ENCODE measurements at places on chromosomes 2 and 18.

DNA sequence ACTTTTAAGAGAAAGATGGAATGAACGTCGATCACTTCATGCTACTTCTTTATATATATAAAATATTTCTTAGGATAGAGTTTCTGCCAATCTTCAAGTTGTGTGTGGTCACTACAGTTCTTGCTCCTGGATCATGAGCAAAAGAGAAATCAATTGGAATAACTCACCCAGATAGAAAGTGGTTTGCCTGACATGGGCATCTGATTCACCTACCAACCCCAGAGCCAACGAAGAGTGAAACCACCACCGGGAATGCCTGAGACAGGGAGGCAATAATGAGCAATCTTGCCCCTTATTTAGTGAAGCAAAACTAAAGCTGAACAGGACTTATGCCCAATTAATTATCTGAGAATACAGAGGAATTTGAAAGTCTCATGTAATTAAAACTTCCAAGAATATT lies 250.2 kb upstream of the REG3G start:
- no peak for DNase-seq

DNA sequence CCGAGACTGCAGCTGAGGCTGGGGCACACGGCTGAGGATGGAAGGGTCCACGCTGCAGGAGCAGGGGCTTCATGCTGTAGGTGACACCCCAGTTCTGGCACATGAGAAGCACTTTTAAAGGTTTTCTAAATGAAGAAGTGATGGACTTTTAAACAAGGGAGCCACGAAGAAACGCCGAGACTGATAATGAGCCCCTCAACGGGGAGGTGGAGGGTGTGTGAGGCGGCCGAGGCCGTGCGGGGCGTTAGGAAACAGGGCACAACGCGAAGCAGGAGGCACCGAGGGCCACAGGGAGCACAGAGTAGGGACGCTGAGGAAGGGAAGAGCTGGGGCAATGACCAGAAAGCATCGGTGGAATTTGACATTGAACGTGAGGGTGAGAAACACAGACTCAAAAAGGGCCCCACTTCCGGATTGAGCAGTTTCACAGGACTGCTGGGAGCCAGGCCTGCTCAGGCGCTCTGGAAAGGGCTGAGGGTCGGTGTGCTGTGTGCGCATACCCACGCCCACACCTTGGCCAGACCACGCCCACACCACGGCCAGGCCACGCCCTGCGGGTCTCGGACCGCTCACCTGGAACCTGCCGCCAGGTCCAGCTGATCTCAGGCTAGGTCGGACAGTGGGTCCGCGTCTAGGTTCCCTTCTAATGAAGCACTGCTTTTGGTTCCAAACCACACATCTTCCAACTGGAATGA lies 115.7 kb downstream of the GYPC start:
- peak; percentile 39 for DNase-seq

DNA sequence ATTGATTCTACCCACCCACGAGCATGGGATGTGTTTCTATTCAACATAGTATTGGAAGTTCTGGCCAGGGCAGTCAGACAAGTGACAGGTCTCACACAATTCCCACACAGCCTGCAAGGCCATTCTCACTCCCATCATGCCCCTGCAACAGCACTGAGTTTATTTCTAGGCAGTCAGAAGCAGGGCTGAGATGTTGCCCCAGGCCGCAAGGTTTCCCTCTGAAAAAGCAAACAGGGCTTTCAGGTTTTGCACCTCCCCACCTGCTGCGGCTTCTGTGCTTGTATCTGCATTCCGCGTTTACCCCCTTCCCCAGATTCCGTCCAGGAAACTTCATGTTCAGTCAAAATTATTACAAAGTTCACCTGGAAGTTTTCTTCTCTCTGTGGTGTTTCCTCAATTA lies 9.4 kb upstream of the TACR1 start:
- DNase-seq, result no peak

- no peak for DNase-seq
These were observed 54.0 kb downstream of the EPAS1 start for GRCh38 chr2:46351098-46351749.

GRCh38 chr2:188403676-188404075 lies 112.0 kb downstream of the GULP1 start:
- no peak for DNase-seq

DNA sequence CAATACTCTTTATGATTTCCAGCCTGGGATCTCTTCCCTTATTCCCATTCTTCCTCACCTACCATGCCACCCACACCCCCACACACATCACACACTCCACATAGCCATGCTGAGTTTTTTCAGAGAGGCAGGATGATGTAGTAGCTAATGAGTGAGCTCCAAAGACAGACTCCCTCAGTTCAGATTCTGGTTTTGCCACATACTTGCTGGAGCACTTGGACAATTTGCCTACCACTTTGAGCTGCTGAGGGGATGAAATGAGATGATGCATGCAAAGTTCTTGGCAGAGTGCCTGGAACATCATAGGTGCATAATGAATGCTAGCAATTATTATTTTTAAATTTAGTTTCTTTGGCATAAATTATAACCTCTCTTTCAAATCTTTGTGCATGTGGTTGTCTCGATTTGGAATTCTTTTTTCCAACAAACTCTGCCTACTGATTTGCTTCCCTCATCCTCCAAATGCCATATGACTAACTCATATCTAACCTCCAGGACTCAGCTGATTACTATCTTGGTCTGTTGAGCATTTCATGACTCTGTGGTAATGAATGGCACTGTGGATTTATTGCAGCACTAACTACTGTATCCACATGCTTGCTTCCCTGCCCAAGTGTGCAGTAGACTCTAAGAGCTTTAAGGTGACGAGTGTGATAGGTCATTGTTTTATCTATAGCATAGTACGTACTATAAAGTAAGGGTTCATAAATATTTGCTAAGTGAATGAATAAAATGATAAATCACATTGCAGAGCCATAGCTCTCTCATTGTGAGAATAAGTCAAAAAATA lies 99.1 kb downstream of the TACR1 start:
- no peak for DNase-seq

- DNase-seq, result peak; percentile 73
These were observed 117.7 kb upstream of the MCFD2 start for GRCh38 chr2:47033102-47033880.

DNA sequence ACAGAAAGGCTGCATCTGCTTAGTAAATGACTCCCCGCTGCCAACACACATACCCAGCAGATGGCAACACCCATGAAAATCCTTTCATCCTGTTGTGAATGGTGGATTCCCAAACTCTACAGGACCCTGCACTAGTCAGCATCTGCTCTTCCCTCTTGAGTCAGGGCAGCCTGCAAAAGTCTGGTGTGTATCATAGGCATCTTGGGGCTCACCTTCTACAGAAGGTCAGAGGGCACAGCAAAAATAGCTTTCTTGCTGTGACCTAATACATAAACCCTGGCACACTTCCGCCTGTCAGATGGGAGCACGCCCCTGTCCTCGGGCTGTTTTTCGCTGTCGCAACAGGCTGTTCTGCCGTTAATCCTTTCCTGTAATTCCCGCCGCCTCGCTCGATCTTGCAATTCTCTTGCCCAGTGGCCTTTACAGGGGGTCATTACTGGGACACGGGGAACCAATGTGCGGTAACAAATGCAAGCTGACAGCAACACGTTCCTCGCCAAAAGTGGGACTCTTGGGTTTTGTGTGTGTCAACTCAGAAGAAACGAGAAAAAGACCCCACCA lies 19.9 kb upstream of the SCYGR1 start:
- DNase-seq, result peak; percentile 79

- DNase-seq, result no peak
These were observed 496 bp upstream of the NAPG start for GRCh38 chr18:10525371-10525691.

GRCh38 chr2:95374029-95374428 lies 28.5 kb upstream of the FAHD2A start:
- no peak for DNase-seq

DNA sequence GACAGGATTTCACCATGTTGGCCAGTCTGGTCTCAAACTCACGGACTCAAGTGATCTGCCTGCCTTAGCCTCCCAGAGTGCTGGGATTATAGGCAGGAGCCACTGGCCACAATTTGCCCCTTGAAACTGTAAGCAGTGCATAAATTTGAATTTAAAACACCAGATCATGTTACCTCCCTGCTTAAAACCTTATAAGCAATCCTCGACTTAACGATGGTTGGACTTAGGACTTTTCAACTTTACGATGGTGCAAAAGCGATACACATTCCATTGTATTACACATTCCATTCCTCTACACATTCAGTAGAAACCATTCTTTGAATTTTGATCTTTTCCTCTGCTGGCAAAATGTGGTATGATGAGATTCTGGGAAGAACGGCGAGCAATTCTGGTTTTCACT lies 23.2 kb upstream of the EFR3B start:
- no peak for DNase-seq

DNA sequence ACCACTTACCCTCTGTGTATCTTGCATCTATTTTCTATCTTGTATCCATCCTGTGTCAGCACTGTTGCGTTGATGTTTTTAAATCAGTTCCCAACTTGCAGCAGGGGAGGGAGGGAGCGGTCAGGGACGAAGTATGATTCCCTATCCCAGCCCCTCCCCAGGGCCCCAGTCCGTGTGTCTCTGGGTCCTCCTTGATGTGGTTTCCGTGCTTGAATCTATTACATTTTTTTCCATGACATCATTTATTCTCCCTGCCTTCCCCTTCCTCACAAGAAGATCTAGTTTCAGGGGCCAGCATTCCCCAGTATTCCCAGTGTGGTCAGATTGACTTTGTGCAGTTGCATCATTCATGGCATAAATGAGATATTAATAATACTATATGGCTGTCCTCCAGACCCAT lies 479.3 kb downstream of the PTPRM start:
- DNase-seq, result no peak

DNA sequence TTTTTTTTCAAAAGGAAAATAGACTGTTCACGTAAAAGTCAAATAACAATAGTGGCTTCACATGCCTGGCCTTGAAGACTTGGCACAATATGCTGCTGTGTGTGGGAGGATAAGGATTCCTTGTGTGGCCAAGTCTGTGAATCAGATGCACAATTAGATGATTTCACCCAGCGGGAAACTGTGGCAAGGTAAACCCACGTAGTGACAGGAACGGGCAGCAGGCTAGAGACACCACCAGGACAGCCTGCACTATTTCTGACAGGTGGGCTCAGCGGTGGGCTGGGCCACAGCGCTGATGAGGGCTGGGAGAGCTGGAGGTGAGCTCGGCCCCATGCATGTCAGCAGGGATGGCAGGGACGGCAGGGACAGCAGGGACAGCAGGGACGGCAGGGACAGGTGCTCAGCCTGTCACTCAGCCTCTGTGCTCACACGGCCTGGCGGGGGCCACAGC lies 21.6 kb downstream of the SNORC start:
- no peak for DNase-seq

GRCh38 chr2:68727683-68728375 lies 6.8 kb upstream of the ARHGAP25 start:
- DNase-seq, result no peak

- no peak for DNase-seq
These were observed 195.8 kb downstream of the HDAC4 start for GRCh38 chr2:239204876-239205468.

- DNase-seq, result no peak
These were observed 34.7 kb downstream of the CRACDL start for GRCh38 chr2:98901291-98901690.

GRCh38 chr2:199581408-199581807 lies 123.7 kb upstream of the SATB2 start:
- no peak for DNase-seq

Data from aorta (tissue), 5 donors.